Activated CD8-positive, alpha-beta memory T cell treated with anti-CD3 and anti-CD28 coated beads for 48 hours (primary cell): ENCODE measurements at places on chromosomes 6 and 20.

- DNase-seq = no peak
These were observed 12.6 kb upstream of the IRF4 start for GRCh38 chr6:378958-379409.

DNA sequence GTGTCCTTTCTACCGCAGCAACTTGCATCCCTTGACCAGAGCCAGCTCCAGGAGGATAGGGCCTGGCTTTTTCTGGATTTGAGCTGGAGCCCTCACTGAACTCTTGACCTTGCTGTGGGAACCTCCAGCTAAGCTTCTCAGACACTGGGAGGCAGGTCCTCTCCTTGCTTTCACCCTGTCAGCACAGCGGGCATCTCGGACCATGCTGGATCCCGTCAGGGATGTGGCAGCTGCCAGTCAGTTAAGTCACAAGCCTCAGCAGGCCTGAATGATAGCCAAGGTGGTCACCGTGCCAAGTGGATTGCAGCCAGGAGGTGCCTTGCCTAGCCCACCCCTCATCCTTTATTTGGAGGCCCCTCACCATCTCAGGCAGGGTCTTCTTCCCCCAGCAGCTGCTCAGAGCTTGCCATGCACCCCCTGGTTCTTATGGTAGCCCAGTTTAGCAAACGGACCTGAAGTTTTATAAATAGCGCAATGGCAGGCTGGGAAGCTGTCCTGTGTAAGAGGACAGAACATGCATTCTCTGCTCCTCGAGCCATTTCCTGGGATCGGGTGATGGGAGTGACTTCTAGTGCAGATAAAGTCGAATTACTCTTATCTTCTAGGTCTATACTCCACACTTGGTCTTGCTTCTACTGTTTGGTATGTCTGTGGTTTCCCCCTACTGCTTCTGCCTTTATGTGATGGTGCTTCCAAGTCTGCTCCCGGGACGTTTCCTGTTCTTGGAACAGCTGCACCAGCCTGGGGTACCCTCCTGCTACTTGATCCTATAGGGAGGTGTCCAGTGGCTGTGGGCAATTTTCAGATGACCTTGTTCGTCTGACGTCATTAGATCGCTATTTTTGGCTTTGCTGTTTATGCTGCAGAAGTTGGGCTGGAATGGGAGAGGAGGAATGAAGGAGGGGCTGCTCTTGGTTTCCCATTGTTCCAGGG is 7.1 kb upstream of the MYLK2 start:
- DNase-seq = no peak

DNA sequence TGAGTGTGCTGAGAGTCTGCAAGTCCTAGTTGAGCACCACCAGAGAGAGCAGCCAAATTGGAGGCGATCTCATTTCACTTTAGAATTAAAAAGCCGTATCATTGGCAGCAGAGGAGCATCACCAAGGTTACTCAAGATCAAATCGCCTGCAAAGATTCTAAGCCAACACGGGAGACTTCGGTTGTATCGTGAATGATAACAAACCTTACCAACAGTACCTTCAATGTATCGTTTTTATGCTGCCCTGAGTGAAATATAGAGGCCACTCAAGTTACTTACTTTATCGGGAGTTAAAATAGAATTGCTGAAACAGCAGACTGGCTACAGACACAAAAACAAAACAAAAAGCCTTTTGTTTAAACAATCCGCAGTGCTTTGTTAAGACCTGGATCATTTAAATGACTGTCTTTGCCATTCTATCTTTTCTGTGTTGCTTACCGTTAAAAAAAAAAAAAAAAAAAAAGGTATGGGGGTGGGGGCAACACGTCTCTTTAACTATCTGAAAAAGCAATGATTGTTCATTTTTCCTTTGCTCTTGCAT is 14.2 kb downstream of the NHSL1 start:
- DNase-seq = no peak

DNA sequence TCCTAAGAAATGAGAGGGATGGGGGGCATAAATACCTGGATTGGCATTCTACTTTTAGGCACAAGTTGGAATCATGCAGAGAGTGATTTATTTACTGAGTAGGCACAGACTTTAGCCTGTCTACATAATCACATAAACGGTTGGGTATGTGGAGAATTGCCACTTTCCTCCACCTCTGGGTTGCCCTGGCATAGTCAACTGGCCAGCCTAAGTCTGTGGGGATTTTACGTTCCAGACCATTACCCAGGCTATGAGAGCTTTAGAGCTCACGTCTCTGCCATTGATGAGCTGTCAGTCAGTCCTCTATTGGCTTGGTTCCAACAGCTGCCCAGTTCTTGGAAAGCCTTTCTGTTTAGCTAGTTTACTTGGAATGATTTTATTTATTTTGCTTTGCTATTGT is 5.0 kb upstream of the BHLHE23 start:
- DNase-seq = no peak

DNA sequence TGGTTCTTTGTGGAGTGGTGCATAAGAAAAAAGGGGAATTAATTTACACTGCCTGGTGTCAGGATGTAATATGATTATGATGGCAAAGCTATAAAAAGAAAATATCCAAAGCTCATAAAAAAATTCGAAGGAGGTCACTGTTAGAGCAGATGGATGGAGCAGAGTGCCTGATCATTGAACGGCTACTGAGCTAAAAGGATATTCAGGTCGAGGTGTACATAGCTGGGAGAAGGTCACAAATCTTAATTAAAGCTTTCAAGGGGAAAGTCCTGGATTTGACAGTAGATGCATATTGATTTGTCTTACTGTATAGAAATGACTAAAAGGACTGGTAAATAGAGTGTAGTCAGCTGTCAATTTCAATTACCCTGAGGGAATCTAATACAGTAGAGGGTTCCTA is 84.4 kb downstream of the PKIB start:
- DNase-seq = no peak

DNA sequence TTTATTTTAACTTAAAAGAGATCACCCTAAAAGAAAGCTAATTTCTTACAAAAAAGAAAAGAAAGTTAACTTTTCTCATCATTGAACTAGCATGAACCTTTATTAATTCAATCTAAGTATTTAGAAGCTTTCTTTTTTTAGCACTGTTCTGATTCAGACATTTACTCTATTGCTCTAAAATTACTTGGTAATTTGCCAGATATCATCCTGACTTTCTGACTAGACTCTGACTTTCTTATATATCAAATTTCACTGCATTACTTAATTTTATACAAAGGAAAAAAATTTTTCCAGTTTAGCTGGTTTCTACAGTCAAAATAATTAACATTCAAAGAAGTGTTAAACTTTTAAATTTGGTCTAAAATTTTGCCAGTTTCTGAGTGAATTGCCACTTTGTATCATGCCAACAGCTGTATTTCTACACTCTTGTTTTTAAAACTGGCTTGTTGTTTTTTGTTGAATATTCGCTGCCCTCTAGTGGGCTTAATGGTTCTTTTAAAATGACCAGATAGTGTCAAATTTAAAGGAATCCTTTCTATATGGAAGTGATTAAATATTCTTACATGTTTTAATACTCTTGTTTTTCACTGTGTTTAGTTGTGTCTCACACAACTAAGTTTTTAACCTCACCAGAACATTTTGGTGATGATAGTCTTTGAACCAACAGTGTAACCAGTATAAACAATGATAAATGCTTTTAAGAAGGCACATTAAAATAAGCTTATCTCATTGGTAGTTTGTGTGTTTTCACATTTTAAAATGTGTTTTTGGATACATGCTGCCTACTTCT is 102.0 kb downstream of the POPDC3 start:
- DNase-seq = no peak

DNA sequence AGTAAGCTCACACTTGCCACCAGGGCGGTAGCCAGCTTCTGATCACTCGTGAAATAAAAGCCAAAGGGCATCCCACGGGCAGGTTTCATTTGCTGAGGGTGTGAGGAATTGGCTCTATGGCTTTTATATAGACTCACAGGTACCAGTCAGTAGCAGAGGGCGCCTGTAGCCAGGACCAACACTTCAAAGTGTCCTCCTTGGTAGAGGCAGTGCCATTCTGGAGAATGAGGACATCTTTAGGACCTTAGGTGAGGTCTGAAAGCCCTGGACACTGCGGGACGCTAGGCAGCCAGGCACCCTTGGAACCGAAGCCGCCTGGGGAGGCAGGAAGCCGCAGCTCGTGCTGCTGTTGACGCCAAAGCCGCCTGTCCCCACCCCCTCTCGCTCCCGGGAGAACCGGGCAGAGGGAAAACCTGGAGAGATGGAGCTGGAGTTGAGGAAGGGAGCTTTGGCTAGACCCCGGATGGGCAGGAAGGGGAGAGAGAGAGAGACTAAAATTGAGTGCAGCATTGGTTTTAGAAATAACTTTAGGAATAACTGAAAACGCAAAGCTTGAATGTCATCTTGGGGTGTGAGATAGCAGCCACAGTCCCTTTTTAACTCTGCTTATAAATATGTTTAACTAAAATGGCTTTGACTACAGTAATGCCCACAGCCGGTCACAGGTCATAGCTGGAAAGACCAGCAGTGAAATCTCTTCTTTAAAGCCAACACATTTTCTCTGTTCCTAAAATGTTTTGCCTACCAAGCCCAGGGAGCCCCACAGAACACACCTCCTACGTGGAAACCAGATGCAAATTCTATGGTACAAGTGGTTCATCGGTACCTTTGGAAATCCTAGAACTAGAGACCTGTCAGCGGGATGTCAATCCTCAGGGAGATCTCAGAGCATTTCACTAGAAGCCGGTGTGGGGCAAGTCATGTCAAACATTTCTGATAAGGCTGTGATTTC is 128.5 kb upstream of the CDYL start:
- DNase-seq = no peak

DNA sequence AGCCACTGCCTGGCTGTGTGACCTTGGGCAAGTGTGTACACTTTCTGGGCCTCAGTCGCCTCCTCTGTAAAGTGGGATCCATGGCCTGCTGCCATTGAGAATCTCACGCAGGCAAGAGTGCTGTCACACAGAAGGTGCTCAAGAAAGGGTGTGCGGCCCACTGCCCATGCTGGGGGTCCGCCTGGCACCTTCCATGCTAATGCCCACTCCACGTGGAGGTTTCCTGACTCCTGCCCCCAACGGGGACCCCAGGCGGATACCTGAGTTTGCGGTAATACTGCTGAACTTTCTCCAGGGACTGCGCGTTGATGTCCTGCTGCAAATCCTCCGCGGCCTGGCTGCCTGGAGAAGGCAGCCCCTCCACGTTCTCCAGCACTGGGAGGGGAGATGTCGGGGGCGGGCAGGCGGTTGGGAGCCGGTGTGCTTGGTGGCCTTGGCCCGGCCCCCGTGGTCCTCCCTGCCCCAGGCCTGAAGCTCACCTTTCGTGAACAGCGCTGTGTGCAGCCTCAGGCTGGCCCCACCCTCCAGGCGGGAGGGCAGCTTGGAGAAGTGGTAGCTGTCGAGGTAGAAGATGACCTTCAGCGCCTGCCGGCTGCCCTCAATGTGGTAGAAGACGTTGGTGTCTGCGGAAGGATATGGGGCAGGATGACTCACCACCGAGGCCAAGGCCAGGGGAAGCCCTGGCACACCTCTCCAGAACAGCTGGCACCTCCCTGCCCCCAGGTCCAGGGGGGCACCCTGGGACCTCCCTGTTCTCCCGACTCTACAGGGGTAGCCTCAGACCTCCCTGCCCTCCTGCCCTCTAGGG is 195.6 kb downstream of the PREX1 start:
- DNase-seq = no peak

DNA sequence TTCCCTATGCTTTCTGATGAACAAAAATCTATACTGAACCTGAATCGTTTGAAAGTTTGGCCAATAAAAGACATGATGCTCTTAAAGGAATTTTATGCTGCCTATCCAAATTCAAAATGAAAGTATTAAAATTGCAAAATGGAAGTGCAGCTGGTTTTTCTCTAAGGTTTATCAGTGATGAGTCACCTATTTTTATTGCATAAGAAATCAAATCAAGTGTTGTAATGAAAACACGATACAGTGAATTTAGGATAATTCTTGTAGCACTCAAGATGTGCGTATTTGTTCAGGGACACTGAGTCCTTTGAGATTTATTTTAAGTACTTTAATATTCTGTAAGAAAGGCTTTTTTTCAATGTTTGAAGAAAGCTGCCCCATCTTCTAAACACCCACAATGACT is 409.5 kb downstream of the ADGRB3 start:
- no peak for DNase-seq

DNA sequence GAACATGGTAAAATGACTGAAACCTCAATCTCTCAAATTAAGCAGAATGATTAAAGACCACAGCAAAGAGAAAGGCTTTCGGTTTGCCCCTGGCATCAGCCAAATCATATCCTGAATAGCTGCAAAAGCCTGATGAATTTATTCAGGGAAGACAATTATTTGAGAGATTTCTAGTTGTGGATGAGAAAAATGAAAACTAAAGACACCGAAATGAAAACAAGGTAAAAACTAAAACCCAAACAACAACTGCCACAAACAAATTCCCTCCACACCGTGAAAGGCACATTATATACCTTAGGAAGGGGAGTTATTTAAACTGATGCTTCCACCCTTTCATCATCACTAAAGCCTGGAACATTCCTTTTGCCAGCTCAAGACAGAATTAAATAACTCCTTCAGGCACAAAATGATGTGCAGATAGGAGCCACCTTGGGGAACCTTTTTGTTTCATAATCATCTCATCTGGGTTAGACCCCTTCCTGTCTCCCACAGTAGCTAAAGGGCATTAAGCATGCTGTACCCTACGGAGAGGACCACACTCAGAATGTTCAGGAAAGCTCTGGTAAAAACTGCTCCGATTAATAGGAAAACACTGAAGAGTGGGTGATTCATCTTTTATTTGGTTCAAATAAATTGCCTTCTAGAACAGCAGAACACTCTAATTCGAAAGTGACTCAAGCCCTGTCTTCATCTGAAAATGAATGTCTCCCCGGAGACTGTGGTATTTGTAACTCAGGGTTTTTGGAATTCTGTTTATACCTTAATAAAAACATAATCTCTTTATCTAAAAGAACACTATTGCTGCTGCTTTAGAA is 9.1 kb upstream of the ANKRD60 start:
- DNase-seq = no peak

DNA sequence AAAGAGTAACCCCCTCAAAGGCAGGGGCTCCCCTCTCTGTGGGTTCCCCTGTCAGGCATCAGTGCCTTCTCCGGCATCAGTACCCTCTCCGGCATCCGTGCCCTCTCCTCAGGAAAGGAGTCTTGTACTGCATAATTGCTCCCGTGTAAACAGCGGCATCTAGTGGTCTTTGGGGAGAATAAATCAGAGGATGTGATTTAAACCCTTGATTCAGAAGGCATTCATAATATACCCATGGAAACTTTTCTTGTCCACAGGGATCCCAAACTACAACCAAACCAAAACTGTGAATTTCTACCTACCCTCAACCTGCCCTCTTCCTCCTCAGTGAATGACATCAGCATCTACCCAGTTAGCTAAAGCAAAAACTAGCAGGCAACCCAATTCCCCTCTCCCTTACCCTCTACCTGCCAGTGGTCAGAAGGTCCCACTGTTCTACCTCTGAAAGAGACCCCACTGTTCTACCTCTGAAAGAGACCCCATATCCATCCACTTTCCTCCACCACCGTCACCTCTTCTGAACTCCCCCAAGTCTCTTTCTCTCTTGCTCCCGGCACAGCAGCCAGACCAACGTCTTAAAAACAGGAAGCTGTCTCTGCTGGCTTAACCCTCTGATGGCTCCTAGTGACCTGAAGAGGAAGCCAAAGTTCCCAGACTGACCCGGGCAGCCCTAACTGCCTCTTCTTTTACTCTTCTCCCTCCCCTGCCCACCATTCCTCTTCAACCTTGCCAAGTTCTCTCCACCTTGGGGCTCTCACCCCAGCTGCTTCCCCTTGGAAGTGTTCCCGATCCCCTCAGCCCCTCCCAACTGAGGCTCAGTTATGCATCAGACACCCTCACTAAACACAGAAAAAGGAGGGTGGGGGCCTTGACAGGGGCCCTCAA is 27.2 kb downstream of the UBE2V1 start:
- no peak for DNase-seq

GRCh38 chr20:48096212-48096875 is 311.1 kb upstream of the SULF2 start:
- no peak for DNase-seq
